Hippocampal formation (tissue), 2 donors: ENCODE measurements at places on chromosomes 3 and 15.

GRCh38 chr15:34297059-34297458, 40.5 kb downstream of the SLC12A6 start:
- DNase-seq: no peak

DNA sequence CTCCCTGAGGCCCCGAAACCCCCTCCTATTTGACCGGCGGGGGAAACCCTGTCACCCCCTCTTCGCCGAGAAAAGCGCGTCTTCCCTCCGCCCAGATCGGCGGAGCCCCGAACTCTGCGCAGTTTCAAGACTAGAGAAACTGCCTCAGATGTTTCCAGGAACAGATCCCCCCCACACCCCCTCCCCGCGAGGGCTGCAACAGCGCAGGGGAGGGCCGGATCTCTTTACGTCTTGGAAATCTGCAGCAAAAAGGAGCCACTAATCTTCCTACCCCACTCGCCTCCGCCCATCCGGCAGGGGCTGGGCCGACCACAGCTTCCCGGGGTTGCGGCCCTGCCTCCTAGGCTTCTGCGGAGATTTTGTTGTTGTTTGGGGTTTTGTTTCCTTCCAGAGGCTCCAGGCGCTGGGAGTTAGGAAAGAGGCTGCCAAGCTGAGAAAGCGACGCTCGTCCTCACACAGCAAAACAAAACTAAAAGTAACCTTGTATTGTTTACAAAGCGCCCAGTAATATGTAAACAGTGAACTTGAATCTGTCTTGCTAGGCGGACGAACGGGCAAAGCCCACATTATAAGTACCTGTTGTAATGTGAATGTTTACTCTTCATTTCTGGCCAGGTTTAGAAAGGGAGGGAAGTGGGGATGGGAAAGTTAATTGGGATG, 2.2 kb downstream of the FOXB1 start:
- no peak for DNase-seq

GRCh38 chr15:71011503-71012155, 103.6 kb upstream of the THSD4 start:
- DNase-seq: no peak

GRCh38 chr3:107412376-107412775, 35.1 kb downstream of the CCDC54 start:
- DNase-seq: no peak

GRCh38 chr15:96345560-96346399, 15.3 kb downstream of the NR2F2 start:
- DNase-seq: peak; percentile 87
